ENCODE measurements at places on chromosomes 16 and 17.

DNA sequence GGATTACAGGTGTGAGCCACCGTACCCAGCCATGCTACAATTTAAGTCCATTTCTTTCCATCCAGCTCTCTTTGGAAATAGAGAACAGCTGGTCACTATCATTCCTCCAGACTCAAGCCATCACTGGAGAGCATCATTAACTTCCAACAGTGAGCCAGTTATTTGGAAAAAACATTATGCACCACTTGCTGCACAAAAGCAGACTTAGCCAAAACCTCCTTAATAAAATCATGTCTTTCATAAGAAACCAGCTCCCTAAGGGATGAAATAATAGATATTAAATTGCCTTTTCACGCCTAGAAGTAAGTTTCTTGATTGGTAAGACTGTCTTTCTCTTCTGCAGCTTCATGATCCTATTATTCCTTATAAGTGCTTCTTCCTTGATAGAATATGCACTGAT is 17.9 kb downstream of the SLC39A11 start:
- no peak for DNase-seq

DNA sequence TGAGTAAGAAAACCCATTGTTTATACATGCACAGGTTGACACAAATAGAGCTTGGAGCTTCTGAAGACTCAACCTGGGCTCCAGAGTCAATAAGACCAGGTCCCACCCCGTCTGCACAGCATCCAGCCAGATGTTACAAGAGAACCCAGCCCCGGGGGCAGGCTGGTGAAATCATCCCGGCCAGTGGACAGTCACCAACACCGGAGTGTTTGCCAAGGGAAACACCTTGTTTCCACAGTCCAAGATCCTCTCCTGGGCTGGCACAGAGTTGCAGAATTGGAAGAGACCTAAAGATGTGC is 90.3 kb downstream of the RAB11FIP4 start:
- DNase-seq, result no peak

DNA sequence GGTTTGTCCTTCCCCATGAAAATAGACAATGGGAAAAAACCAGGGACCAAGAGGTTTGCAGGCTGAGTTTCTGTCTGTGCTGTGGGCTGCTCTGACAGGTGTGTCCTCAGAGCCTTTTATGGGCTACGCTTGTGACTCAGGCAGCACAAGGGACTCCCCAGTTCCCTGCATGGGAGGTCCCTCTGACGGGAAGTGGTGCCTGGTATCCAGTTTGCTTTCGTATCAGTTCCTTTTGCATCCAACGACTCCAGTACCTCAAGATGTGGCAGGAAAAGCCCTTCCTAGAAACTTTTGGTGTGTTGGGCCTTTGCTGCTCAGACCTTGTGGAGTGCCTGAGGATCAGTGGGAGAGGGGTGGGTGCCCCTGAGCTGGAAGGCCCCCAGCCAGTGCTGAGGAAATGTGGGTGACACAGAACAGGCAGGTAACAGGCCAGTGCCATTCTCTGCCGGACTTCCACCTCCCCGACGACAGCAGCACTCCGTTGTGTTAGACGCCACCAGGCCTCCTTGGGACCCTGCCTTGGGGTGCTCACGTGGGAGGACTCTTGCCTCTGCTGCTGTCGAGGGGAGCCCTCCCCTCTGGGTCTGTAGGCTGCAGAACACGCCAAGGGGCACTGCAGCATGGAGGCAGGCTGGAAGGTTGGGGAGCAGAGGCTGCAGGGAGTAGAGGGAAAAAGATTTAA is 38.4 kb upstream of the IRF8 start:
- no peak for DNase-seq

GRCh38 chr17:17305281-17305801 is 2.2 kb downstream of the NT5M start:
- peak; percentile 14 for DNase-seq

GRCh38 chr17:28511858-28512461 is 5.8 kb downstream of the FOXN1 start:
- DNase-seq, result no peak

GRCh38 chr17:70525961-70526360 is 356.6 kb downstream of the KCNJ2 start:
- no peak for DNase-seq

DNA sequence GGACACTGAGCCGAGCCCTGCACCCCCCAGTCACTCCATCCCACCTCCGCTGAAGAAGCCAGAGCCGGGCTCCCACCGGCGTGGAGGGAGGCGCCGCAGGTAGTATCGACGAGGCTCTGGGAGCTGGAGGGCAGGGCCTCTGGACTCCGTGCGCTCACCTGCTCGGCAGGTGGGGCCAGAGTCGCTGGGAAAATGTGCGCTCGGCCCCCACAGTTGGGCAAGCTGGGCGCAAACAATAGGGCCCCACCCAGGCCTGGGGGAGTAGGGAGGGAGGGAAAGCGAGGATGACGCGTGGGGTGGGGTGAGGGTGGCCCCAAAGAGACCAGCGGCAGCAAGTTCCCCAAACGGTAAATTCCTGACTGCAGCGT is 668 bp downstream of the JUP start:
- DNase-seq, result no peak

GRCh38 chr16:21666772-21667171 is 3.0 kb downstream of the OTOA start:
- DNase-seq, result no peak

DNA sequence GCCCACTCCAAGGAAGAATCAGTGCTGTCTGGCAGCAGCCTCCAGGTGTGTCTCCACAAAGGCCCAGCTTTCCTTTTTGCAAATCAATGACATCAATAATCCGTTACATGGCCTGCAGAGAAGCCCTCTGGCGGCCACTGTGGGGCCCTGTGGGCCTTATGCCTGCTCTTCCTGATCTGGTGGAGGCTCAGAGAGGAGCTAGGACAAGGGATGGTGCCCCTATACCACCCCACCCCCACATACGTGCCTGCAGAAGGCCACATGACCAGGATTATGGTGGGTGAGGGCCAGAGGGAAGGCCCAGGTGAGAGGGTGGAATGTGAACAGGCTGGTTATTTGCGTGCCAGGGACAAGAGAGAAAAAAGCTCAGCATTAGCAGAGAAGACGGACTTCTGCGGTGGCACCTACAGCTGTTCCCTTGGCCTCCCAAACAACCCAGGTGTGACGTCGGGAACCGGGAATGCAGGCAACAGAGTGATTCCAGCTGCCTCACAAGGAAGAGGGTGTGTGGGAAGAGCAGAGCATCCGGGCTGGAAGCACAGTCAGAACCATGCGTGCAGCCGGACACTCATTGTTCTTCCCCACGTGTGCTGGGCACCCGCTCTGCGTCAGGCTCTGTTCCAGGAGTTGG is 22.5 kb downstream of the EIF4A3 start:
- DNase-seq, result no peak

DNA sequence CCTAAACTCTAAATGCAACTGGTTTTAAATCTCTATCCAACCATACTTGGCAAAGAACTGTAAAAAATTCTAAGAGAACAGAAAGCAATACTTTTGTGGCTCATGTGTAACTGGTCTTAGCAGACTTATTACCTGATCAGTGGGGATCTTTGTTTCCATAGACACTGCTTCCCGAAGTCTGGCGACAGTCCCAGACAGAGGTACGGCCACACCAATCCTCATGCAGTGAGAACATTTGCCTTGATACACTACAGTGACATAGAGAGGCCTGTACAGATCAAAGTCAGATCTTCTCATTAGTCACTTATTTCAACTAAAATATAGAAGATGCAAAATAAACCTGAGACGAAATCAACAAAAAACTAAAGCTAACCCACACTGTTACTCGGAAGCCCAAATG is 43.9 kb downstream of the USP31 start:
- no peak for DNase-seq

- DNase-seq, result no peak
These were observed 14.4 kb upstream of the ABCC3 start for GRCh38 chr17:50620237-50620636.

GRCh38 chr16:10594312-10594950 is 14.0 kb upstream of the EMP2 start:
- no peak for DNase-seq

GRCh38 chr16:57920215-57920879 is 50.6 kb downstream of the CNGB1 start:
- no peak for DNase-seq

GRCh38 chr17:57068222-57068658 is 16.8 kb upstream of the AKAP1 start:
- DNase-seq, result no peak

DNA sequence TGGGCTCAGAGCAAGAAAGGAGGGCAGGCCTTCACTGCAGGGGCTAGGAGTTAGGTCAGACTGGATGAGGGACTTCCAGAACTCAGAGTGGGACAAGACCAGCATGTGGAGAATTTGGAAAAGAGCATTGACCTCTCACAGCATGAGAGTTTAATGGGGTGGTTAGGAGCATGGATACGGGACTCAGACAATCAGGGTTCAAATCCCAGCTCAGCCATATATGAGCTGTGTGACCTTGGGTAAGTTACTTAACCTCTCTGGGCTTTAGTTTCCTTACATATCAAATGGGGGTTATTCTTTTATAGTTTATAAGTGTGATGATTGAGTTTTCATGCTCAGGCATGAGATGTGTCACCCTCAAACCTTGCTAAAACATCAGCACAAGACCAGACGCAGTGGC is 37.4 kb upstream of the ALKBH5 start:
- DNase-seq, result no peak

DNA sequence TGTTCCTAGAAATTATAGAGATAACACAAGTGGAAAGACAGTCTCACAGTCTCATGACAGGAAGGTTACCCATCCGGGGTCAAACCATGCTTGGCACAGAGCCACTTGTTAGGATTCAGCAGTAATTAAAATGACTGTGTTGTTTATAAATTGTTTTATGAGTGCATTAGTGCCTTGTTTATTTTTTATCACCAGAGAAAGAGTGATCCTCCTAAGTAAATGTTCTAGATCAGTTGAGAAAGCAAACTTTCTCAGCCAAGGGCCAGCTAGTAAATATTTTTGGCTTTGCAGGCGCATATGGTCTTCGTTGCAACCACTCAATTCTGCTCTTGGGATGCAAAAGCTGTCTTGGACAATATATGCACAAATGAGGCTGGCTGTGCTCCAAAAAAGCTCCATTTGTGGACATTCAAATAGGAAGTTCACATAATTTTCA is 253.9 kb upstream of the CACNG5 start:
- no peak for DNase-seq

- no peak for DNase-seq
These were observed 56.3 kb downstream of the LMF1 start for GRCh38 chr16:914440-914839.

DNA sequence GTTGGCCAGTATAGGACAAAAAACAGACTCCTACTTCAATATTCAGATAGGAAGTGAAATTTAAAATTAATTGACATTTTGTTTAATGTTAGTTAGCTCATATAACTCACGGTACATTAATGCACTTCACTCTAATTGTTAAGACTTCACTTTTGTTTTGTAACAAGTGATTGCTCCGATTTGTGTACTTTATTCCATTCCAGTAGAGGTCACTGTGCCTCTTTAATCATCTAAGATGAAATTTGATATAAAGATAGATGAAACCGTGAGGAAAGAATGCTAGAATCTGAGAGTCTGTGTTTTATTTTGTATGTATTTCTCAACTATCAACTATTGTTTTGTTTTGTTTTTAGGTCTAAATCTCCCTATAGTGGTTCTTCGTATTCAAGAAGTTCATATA is 29.0 kb downstream of the RBBP6 start:
- no peak for DNase-seq

GRCh38 chr16:337437-337836 is 15.1 kb downstream of the AXIN1 start:
- DNase-seq, result no peak

- DNase-seq, result no peak
These were observed 187.2 kb downstream of the CBLN1 start for GRCh38 chr16:49094471-49094870.

GRCh38 chr16:11067697-11068141 is 123.4 kb downstream of the CLEC16A start:
- no peak for DNase-seq

- DNase-seq, result no peak
These were observed 35.8 kb downstream of the TANC2 start for GRCh38 chr17:63001689-63002394.

GRCh38 chr17:46979147-46979863 is at the start of gene RPRML:
Gene RPRML (minus strand): TSS chr17:46979253. CDS start chr17:46979007, 246 bp downstream.
- DNase-seq, result no peak

DNA sequence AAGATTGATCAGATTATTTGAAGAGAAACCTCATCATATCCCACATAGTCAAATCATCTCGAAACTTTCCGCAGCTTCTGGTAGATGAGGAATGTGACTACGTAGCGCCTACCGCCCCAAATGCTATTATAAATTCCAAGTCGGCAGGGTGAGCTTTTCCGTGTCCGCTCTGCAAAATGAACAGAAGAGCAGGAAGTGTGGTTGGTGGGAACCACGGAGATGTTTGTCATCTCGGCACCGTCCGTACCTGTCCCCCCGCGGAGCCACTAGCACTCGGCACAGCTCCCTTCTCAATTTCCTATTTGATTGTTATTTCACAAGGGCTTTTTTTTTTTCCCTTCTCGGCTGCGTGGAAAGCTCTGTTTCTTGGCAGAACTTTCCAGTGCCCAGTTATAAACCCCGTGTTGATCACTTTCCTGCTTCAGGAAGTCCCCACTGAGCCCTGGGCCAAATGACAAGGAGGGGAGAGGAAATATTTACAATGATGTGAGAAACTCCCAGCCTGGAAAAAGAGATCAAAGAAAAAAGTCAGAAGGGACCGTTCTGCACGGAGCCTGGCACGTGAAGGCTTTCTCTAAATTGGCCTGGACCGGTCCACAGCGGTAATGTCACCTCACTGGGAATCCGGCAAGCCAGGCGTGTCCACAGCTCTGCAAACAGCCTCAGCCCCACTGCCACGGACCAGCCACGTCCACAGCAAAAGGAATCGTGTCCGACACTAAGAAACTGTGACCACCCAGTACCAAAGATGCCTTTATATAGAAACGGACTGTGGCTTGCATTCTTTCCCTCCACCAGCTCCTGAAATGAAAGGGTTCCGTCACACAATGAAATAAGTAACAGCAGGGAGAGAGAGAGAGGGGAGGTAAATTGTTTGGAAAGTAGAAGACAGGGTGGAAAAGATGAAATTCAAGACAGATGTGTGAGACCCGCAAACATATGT is 65.0 kb downstream of the MRM3 start:
- DNase-seq, result no peak

GRCh38 chr16:89154390-89155183 is 17.0 kb upstream of the CDH15 start:
- no peak for DNase-seq

GRCh38 chr17:64448665-64449512 is at the start of gene MILR1:
Gene MILR1 (plus strand): TSS chr17:64449115. CDS start chr17:64449169, 54 bp downstream.
- DNase-seq, result no peak

DNA sequence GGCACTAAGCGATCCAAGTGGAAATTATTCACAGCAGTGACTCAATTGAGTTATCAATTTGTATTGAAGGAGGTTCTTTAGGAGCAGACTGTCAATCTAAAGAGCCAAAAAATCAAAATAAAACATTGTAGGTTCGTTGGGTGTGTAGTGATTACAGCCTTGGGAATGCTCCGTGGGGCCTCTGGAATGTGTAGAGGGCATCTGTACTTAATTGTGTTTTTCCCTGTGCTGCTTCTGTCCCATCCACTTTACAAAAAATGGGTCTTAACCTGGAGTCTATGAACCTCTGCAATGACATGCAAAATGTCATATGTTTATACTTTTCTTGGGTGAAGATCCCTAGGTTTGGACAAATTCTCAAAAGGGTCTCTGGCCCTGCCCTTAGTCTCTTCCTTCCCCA is 215.1 kb downstream of the CCDC182 start:
- DNase-seq, result no peak

- no peak for DNase-seq
These were observed 26.2 kb upstream of the KIFC3 start for GRCh38 chr16:57828272-57829161.

- no peak for DNase-seq
These were observed 955 bp downstream of the ACLY start for GRCh38 chr17:41917679-41918313.

- DNase-seq, result no peak
These were observed 135.5 kb upstream of the WSB1 start for GRCh38 chr17:27158382-27158781.

- DNase-seq, result no peak
These were observed 17.7 kb upstream of the CNP start for GRCh38 chr17:41948762-41949460.
